ENCODE measurements at places on chromosomes 3 and 15.

- no peak for DNase-seq
These were observed 41.6 kb downstream of the FBN1 start for GRCh38 chr15:48603922-48604321.

DNA sequence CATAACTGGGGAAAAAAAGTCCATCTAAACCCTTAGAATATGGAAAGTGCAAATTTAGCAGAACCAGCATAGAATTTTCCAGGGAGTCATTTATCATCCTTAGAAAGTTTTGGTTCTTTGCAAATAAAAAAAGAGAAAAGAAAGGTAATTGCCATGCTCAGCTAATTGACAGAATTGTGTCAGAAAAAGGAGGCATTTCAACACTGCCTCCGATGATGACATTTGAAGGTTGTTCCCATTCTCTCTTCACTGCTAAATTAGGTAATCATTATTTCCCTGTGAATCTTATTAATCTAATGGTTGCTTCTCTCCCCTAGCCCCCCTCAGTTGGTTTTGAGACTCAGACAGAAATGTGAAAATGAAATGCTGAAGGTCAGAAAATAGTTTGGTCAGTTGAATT is 139.2 kb downstream of the PDCD6IP start:
- DNase-seq: no peak

- no peak for DNase-seq
These were observed 15.1 kb upstream of the RFTN1 start for GRCh38 chr3:16528581-16528993.

GRCh38 chr3:183247011-183247589 is 6.0 kb upstream of the B3GNT5 start:
- no peak for DNase-seq

DNA sequence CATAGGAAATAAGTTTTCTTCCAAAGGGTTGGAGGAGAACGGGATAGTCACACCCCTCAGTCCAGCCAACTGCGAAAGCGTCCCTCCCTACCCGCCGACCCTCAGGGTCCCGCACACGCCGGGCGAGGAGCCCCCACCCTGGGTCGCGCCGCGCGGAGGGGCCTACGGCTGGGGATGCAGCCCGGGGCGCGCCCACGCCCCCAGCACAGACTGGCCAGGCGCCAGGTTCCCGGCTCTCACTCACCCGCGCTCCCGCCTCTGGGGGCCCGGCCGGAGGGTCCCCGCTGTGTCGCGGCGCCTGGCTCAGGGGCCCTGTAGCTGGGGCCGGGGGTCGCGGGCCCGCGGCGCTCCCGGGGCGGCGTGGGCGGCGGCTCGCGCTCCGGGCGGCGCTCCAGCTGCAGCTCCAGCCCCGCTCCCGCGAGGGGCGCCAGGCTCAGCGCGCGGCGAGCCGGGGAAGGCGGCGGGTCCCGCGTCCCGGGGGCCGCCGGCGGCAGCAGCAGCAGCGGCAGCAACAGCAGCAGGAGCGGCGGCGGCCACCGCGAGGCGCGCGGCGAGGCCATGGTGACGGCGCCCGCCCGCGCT is 375 bp downstream of the HEG1 start:
- no peak for DNase-seq

DNA sequence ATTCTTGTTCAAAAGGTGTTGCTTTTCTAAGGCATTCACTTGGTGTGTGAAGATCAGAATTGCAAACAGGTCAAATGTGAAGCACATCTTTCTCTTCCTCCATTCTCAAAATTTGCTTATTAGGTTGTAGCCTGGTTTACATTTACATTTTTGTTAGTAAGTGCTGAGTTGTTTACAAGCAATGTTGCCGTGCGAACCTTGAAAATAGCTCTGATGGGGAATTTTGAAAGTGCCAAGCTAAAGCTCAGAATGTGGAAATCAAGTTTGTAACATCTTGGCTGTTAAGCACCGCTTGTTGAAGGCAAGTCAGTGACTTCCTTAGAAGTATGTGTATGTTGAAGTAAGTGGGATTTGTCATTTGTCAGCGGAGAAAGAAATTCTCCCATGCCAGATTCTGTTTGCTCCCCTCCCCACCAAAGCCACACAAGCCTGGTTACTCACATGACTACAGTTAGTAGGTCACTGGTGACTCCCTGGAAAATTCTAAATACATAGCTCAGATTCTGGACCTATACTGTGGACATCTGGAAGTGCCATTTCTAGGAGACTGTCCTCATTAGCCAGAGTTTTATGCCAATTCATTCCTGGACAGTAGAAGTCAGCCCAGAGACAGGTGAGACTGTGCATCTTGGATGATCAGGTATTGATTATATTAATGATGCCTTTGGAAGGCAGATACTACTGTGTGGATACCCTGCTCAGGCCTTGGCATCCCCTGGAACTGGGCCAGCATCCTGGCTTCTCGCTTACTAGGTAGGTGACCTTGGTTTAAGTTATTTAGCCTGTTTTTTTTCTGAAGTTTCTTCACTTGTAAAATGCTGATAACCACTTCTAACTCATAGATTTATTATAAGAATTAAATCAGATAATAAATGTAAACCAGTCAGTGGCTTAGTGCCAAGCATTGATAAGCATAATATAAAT is 390.6 kb upstream of the SEMA6D start:
- no peak for DNase-seq

GRCh38 chr3:115397433-115397832 is 225.9 kb upstream of the GAP43 start:
- DNase-seq: no peak

GRCh38 chr3:141103067-141103466 is 51.9 kb downstream of the SPSB4 start:
- DNase-seq: no peak

DNA sequence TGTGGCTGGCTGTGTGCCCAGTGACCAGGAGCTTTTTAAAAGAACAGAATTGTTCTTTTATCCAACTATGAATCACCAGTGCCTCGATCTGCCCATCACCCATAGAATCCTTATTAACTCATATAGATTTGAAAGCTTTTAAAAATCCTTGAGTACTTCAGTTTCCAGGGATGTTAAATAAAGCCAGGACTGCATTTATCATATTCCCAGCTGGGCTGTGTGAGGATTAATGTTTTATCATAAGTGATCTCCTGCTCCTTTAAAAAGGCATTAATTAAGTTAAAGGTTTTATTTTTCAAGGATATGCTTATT is 234.0 kb downstream of the MYRIP start:
- no peak for DNase-seq

- DNase-seq: no peak
These were observed 617.5 kb downstream of the RBMS3 start for GRCh38 chr3:29898171-29898965.

DNA sequence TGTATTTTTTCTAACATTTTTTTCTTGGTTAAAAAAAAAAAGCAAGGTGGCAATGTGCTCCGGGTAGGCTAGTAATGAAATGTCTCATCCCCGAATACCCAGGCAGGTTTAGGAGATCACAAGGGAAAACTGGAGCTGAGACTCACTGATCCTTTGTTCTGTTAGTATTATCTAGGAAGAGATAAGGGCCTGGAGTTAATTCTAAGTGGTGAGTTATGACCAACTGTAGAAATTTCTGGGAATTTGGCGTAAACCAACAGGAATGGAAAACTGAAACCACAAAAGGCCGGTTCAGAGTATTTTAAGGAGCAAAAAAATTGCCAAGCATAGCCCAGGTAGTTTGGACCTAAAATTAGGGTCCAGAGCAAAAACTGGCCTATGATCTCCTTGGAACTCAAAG is 12.4 kb downstream of the PPM1M start:
- no peak for DNase-seq

DNA sequence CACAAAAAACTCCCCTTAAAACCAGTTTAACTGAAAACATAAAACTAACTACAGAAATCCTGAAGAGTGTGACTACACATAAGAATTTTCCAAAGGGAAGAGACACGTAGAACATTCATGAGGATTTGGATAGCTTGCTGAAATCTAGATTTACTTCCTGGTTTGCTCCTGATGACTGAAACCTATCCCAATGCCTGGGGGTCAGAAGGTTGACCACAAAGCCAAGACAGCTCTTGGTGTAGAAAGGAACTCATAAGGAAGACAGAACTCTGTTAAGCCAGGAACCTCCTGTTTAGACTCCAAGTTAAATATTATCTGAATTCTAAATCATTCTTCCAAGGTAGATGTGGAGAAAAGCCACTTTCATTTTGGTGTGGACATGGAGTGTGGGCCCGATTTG is 92.8 kb downstream of the TFG start:
- no peak for DNase-seq

DNA sequence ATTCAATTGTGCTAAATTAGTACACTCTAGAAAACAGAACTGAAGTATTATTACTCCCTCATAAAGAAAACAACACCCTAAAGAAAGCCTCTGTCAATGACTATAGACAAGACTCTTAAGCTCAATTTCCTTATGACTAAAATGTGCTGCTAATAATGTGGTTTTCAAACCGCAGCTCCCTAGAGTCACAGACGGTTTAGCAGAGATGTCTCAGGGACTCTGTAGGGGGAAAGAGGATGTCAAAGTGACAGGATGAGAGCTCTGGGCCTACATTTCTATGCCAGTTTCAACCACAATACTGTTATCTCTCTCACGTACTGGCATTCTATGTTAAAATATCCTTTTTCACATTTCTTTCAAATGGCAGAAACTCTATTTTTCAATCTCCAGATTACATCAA is 37.6 kb upstream of the WDR49 start:
- peak; percentile 88 for DNase-seq

- no peak for DNase-seq
These were observed 239.4 kb downstream of the WNT5A start for GRCh38 chr3:55247666-55248065.

- no peak for DNase-seq
These were observed 268.7 kb downstream of the EDEM1 start for GRCh38 chr3:5456199-5456598.

DNA sequence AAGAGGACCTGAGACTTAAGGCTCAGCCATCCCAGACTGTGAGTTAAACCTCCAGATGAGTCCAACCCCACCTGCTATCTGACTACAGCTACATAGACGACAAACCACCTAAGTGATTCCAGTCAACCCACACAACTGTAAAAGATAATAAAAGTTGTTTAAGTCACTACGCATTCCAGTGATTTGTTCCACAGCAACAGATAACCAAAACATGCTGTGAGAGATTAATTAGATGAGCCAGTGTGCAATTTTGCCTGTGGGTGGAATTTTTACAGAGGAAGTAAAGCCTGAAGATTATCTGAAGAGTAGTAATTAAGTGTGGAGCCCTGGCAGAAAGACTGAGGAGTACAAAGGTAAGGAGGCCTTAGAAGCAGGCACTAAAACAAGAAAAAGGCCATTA is 5.4 kb downstream of the BTBD1 start:
- DNase-seq: no peak

DNA sequence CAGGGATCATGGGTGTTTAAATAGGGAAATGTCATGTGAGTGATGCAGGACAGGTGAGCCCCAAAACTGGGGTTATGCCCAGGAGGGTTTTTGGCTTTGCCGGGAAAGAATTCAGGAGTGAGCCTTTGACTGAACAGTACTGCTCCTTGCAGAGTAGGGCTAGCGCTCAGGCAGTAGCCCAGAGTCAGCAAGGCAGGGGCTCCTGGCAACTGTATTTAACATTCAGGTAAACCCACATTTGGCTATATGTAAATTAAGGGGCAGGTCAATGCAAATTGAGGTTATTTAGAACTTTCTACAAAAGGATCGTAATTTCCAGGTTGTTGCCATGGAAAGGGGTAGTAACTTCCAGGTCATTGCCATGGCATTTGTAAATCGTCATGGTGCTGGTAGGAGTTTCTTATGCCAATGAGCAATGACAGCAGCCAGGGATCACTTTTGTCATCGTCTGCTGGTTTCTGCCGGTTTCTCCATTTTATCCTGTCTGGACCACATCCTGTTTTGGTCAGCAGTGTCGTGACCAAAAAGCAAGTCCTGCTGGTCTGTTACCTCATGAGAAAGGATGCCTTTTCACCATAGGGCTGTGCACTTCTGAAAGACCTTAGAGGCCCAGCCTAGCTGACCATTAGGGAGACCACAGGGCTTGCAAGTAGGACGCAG is 24.3 kb downstream of the MTHFS start:
- DNase-seq: peak; percentile 84

- DNase-seq: no peak
These were observed 93.1 kb downstream of the ARHGEF26 start for GRCh38 chr3:154214306-154214705.

DNA sequence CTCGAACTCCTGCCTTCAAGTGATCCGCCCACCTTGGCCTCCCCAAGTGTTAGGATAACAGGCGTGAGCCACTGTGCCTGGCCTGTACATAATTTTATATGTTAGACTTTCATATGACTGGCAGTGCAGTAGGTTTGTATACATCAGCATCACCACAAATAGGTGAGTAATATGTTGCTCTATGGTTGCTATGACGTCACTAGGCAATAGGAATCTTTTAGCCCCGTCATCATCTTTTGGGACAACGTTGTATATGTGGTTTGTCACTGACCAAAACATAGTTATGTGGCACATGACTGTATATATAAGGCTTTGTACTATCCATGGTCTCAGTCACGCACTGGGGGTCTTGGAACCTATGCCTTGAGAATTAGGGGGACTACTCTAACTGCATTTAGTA is 17.0 kb upstream of the DNAJC19 start:
- DNase-seq: no peak

- peak; percentile 99 for DNase-seq
These were observed at the start of gene ISL2 for GRCh38 chr15:76336254-76337058. ISL2 (plus strand) TSS chr15:76336773; CDS start chr15:76336884, 111 bp downstream.

DNA sequence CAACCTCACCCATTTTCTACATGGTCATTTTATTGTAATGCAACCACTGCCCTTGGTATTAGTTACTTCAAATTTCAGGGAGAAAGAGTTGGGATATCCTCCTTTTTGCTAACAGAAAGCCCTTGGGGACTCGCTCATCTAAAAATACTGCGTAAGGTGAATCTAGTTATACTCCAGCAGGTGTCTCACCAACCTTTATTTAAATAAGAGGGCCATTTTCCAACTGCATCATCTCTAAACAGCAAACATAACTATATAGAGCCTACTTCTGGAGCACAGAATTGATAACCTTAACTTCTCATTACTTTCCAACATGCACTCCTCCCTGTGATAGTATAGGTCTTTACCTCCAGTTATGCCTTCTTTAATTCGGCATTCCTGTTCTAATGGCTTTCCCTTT is 77.5 kb downstream of the TBL1XR1 start:
- no peak for DNase-seq

GRCh38 chr15:63050731-63051155 is 8.2 kb downstream of the TPM1 start:
- DNase-seq: no peak

- DNase-seq: no peak
These were observed 3.8 kb downstream of the RHO start for GRCh38 chr3:129532261-129532660.

GRCh38 chr3:104907507-104907906 is 459.2 kb upstream of the ALCAM start:
- DNase-seq: no peak

GRCh38 chr3:70383360-70383831 is 71.0 kb upstream of the MDFIC2 start:
- no peak for DNase-seq

GRCh38 chr3:161412123-161412522 is 40.8 kb upstream of the SPTSSB start:
- DNase-seq: no peak

- no peak for DNase-seq
These were observed 102.2 kb downstream of the AQP9 start for GRCh38 chr15:58240191-58240932.

GRCh38 chr3:178967177-178967532 is 104.5 kb downstream of the ZMAT3 start:
- no peak for DNase-seq
